ENCODE measurements at places on chromosomes 13 and 19.

DNA sequence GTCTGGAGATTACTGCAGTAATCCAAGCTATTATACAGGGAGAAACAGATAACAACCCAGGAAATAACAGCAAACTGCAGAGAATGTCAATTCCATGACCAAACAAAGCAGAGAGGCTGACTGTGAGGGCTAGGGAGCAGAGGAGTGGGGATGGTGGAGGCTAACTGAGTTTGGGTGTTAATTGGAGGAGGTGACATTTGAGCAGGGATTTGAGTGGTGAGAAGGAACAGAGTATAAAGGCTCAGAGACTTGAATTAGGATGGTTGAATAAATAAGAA lies 3.1 kb downstream of the DMAC2 start:
- DNase-seq = no peak

DNA sequence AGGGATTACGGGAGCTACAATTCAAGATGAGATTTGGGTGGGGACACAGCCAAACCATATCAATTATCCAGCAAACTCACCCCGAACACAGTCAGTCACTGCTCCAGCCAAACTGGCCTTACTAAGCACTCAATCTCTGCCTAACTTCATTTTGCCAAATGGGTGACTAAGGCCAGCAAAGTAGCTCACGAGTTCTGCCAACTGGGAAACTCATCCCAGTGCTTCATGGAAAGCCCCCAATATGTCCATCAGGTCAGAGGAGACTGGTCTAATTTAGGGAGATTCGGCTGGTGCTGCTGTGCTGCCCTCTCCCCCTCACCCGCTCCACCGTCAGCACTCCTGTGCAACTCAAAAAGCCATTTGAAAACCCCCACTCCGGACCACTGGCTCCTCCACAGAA lies 324.0 kb downstream of the FOXO1 start:
- DNase-seq = no peak

GRCh38 chr19:39469567-39469966 lies 11.1 kb upstream of the TIMM50 start:
- DNase-seq = no peak

DNA sequence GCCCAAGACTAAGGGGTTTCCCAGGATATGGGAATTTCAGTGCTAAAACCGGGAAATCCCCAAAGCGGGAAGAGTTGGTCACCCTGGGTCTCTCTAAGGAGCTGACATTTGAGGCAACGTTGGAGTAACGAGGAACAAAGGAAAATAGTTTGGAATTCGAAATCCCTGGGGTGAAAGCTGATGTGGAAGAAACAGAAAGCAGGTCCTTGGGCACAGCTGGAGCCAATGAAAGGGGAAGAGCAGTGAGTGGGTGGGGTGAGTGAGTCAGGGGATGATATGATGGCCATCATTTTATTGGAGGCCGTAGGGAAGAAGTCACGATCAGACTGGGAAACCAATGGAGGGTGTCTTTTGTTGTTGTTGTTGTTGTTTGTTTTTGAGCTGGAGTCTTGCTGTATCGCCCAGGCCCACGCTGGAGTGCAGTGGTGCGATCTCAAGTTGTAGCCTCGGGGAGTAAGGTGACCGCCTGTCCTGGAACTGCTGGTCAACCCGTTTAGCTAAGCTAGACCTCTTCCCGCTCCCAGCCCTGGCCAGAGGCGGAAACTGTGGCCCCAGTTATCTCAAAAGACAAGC lies 3.4 kb upstream of the RFX2 start:
- DNase-seq = no peak

DNA sequence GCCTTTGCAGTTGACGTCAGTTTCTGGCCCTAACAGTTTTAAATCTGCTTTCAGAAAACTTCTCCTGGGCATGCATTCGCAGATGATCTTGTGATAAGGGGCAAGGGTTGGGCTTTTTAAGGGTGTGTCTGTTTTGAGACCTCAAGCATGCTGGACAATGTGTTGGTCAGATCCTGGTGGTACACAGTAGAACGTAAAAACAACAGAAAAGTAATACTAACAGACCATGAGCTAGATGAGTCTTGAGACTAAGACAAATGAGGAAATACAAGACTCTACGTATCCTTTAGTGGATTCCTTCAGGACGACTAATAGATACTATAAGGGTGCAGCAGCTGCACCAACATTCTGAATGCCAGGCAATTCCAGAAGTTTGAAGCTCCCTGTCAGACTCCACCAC lies 237.6 kb downstream of the DNAJC15 start:
- no peak for DNase-seq
